CD4-positive, alpha-beta T cell treated with Interleukin-21 for 1 hour (primary cell): ENCODE measurements at places on chromosomes 6 and 20.
A peak's percentile ranks its signal among the peaks of the same experiment; 100 is the strongest.

- peak; percentile 35 for DNase-seq
Measured at GRCh38 chr20:44745598-44746366, at the start of gene KCNK15. KCNK15 (plus strand) TSS chr20:44745865; CDS start chr20:44745911, 46 bp downstream.

- no peak for DNase-seq
Measured at GRCh38 chr20:845226-845868, 11.8 kb downstream of the FAM110A start.

- no peak for DNase-seq
Measured at GRCh38 chr6:139037490-139037889, 8.9 kb downstream of the ABRACL start.

DNA sequence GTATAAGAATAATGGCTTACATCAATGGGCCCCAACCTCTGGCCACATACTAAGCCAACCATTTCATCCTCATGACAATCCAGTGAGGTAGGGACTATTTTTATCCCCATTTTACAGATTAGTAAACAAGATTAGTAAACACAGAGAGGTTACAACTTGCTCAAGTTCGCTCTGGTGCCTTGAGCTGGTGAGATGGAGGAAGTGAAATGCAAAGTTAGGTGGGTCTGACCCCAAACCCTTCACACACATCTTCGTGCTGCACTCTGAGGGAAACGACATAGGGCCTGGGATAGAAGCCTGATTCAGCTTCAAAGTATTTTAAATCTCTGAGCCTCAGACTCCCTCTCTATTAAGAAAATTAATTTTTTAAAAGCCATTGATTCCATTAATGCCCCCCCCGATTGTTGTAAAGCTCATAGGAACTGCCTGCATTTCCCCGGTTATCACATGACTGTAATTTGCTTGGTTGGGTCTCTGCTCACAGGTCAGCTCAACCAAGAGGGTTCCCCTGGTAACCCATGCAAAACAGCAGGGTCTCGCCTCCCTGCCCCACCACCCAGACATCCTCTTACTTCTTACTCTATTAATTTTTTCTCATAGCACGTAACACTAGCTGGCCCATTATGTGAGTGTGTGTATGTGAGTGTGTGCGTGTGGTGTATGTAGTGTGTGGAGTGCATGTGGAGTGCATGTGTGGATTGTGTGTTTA, 221.2 kb downstream of the MAFB start:
- no peak for DNase-seq

- DNase-seq = no peak
Measured at GRCh38 chr6:167455371-167455770, 130.5 kb downstream of the TTLL2 start.

DNA sequence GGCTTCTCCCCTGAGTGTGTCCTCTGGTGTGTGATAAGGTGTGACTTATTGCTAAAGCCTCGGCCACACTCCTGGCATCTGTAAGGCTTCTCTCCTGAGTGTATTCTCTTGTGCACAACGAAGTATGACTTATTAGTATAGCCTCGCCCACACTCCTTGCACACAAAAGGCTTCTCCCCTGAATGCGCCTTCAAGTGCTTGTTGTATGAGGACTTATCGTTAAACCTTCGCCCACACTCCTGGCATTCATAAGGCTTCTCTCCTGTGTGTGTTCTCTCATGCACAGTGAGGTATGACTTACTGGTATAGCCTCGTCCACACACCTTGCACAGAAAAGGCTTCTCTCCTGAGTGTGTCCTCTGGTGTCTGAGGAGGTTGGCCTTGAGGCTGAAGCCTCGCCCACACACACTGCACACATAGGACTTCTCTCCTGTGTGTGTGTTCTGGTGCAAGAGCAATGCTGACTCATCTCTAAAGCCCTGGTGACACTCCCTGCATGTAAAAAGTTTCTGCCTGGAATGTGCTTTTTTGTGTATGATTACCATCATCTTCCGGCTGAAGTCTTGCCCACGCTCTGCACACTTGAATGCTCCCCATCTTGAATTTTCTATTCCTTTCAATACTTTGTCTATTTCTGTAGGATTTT, 20.4 kb downstream of the ZNF337 start:
- no peak for DNase-seq

- no peak for DNase-seq
Measured at GRCh38 chr20:32480371-32481241, 104.5 kb downstream of the NOL4L start.

- no peak for DNase-seq
Measured at GRCh38 chr20:23435626-23436539, 3.6 kb upstream of the CSTL1 start.

DNA sequence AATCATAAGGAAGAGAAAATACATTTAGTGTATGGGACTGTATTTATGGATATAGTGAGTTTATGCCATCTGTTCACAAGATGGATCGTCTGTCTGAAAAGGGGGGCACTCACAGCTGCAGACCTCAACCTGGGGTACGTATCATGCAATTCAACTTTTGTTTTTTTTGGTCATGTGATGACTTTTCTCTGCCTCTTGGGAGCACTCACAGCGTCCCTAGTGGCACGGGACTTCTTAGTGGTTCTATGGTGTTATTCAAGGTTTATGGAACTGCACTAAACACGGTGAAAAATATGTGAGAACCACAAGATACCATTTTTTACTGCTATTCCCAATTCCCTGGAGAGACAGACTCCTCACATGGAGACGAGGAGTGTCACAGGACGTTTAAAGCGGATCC, 60.4 kb upstream of the MPC1 start:
- no peak for DNase-seq

DNA sequence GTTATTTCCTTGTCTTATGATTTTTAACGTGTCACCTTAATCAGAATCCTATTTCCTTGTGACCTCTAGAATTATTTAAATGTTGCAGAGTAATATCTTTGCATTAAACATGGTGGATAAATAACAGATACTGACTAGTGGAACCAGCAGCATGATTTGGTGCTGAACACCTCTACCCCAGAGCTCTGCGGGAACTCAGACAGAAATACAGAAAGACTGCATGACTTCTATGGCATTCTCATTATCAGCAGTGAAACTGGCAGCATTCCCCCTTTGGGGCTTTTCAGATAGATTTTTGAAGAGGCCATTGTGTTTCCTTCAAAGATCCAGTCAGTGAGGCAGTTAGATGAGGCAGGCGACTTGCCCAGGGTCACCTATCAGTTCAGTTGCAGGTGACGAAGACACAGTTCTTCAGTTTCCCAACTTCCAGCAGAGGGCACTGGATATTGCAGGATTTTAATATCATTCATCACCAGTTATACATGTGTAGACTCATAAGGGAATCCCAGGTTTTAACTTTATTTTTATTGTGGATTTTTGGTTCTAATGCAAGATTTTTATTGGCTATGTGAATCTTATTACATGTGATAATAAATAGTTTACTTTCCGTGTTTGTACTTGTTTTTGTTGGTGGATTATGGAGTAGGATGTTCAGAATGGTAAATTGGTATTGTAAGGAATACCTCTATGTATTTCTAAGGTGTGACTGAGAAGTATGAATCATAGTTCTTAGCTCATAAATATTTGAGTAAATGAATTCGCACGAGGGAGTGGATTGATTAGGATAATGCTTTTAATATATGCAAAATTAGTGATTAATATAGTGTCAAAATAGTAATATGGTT, 81.3 kb downstream of the AFDN start:
- no peak for DNase-seq

GRCh38 chr6:170186941-170187668, 103.8 kb downstream of the DLL1 start:
- DNase-seq = no peak

- DNase-seq = no peak
Measured at GRCh38 chr6:56101141-56101553, 146.2 kb downstream of the COL21A1 start.
